ENCODE measurements at places on chromosomes 2 and 18.

DNA sequence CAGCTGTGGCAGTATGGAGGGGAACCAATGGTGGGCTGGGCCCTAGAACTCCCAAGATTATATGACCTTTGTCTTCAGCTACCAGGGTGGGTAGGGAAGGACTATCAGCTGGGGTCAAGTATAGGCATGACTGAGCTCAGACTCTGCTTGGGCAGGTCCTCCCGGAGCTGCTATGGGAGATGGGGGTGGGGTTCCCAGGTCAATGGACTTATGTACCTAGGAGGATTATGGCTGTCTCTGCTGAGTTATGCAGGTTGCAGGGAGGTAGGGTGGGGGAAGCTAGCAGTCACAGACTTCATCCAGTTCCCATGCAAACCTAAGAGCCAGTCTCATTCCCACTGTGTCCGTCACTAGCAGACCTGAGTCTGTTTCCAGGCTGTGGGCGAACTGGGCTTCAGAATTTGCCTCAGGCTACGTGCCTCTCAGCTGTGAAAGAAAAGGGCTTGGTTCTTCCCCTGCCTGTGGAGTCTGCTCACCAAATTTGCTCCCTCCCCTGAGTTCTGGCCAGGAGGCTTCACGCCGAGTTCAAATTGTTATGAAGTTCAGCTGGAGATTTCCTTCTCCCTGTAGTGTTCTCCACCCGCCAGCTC, 985.8 kb upstream of the NRXN1 start:
- DNase-seq, result no peak

DNA sequence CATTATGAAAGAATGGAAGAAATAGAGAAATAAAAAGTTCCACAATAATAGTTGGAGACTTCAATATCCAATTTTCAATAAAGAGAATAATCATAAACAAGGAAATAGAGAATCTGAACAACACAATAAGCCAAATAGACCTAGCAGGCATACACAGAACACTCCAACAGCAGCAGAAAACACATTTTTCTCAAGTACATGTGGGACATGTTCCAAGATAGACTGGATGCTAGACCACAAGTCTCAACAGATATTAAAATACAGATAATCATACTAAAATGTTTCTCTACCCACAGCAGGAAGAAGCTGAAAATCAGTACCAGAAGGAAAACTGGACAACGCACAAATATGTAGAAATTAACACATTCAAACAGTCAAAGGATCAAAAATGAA, 113.9 kb downstream of the USP34 start:
- no peak for DNase-seq

- no peak for DNase-seq
These were observed 121.8 kb upstream of the SMAD7 start for GRCh38 chr18:49072524-49072934.

- DNase-seq, result no peak
These were observed 522.0 kb downstream of the PLCL1 start for GRCh38 chr2:198326431-198326830.

GRCh38 chr2:61134141-61134540, 27.8 kb upstream of the C2orf74 start:
- no peak for DNase-seq

- no peak for DNase-seq
These were observed 317.7 kb downstream of the RDH14 start for GRCh38 chr2:18242716-18243115.

GRCh38 chr18:62245699-62246098, 58.6 kb downstream of the RELCH start:
- no peak for DNase-seq

DNA sequence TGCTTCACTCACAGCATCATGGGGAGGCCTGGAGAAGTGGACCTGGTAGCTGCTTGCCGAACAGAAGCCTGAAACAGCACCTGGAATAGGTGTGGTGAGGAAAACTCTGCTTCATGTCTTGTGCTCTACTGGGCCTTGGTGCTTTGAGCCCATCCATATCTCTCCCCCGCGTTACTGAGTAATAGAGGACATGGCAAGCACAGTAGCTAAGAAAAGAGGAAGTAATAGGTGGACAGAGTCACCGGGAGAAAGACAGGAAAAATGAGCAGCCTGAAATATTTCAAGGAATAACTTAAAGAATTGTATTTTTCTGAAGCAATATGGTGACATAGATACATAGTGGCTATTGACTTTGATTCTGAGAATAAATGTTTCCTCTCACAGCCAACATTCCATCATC, 14.0 kb upstream of the HNMT start:
- no peak for DNase-seq

- no peak for DNase-seq
These were observed 881.0 kb upstream of the CHAC2 start for GRCh38 chr2:52886556-52886955.

GRCh38 chr2:30235008-30235655, 3.8 kb downstream of the LBH start:
- no peak for DNase-seq

DNA sequence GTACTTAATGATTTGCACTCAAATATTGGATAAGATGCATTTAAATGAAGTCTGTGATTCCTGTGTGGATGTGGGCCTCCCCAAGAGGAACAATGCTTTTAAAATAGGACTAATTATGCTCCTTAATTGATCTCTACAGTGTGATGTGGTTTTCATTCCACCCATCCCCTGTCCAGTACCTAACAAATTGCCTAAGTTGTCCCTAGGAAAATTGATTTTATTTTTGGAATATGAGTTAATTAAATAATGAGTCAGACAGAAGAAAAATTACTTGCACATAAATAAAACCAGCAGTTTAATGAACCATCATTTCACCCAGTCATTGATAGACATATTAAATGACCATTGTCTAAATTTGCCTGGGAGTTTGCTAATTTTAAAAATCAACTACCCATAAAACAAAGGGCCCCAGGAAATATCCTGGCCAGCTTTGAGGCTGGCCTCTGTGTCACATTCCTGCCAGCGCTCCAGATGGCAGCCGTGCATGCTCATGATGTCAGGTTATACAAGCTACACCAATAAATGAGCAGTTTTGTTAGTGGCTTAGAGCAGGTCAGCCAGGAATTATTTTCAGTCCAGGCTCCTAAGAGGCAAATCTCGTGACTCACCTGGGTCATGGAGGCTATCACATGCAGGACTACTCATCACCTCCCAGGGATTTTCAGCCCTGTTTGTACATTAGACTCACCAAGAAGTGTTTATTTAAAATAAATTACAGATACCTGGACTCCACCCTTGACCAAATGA, 31.9 kb downstream of the ABHD3 start:
- no peak for DNase-seq

GRCh38 chr18:37563931-37564392, 1.6 kb downstream of the CELF4 start:
- no peak for DNase-seq

DNA sequence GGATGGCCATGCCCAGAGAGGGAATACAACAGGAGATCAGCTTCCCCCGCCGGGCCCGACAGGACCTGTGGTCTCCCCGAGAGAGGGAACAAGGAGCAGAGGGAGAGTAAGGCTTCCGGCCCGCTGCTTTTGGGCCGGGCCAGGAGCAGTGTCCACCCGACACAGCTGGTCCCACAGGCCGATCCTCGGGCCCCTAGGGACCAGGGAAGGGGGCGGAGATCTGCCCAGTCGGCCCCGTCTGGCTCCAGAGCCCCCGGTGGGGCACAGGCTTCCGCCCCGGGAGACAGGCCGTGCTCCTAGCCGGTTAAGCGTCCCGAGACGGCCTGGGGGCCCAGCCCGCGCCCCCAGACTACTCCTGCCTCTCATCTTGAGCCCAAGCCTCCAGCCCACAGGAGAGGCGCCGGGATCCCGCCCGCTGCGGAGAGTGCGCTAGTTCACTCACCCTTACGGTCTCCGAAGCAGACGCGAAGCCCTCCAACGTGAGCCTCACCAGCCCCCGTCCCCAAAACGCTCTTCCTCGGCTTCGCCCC, at the start of gene MCFD2:
MCFD2 (minus strand) TSS at position 526 of the 530 bp plus-strand sequence. CDS start 6,635 bp downstream, outside the sequence.
- no peak for DNase-seq

DNA sequence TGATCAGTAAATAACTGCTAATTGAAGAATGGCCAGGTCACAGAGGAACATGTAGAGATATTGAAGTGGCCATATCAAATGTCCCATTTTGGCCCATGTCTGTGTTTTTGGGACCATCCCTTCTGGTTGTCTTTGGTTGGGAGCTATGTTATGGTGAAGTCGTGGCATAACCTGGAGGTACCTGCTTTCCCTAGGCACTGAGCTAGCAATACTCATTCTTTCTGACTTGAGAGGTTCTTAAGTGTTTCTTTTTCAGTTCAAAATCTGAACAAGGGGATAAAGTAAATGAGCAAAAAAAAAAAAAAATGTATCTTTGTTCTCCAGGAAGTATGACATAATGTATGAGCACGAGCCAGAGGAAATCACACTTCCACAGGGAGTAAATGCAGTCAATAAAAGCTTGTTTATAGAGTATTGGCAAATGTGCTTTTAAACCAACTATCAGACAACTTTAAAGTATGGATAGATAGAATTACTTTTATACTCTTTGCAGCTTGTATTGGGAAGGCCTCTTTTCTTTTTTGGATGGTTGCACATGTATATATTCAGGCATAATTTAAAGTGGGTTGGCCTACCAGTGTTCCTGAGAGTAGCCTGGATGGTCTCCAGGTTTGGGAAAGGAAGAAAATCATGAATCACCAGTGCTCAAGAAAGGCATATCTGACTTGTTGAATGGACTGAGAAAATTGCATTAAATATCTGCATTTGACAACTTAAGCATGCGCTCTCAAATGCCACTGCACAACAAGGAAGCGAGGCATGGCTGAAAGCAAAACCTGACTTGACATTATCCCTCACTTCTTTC, 125.0 kb downstream of the SPHKAP start:
- DNase-seq, result no peak

DNA sequence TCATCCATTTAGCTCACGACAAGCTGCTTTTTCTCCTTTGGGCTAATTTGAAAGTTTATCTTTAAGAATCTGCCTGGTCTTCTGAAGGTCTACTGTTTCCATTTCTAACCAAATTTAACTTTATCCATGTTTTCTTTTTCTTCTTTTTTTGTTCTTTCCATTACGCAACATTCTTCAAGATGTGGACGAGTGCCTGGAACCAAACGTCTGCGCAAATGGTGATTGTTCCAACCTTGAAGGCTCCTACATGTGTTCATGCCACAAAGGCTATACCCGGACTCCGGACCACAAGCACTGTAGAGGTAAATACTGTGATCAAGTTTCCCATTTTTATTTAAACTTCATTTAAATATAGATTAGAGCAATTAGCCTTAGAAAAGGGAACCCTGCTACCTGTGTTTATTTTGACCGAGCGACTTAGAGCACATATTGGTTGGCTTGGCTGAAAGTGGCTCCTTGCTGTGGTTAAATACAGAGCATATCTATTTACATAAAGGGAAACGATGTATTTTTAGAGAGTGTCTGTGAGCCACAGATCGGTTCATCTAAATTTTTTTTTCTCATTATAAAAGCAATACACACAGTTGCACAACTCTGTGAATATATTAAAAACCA, 183.4 kb upstream of the RASGRP3 start:
- DNase-seq, result no peak

Data from femur (tissue), 1 donor.